ENCODE measurements at places on chromosomes 2 and 18.

GRCh38 chr2:217804338-217804737, 198.5 kb downstream of the TNS1 start:
- DNase-seq, result no peak

DNA sequence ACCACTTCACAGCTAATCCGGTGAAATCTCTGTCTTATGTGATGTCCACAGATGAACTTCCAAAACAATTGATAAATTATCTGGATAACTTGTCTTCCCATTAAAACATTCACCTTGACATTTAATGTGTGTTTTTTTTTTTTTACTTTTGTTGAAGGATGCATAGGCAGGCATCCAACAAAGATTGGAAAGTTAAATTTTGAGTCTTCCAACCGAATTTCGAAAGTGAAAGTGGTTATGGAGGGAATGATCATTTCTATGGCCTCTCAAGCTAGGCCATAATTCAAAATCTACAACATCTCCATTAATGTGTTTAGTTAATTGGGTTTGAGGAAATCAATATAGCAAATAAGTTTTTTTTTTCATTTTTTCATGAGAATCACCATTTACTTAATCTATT, 1495.5 kb upstream of the ACVR2A start:
- no peak for DNase-seq

GRCh38 chr18:68543344-68543743, 171.6 kb downstream of the TMX3 start:
- DNase-seq, result no peak

DNA sequence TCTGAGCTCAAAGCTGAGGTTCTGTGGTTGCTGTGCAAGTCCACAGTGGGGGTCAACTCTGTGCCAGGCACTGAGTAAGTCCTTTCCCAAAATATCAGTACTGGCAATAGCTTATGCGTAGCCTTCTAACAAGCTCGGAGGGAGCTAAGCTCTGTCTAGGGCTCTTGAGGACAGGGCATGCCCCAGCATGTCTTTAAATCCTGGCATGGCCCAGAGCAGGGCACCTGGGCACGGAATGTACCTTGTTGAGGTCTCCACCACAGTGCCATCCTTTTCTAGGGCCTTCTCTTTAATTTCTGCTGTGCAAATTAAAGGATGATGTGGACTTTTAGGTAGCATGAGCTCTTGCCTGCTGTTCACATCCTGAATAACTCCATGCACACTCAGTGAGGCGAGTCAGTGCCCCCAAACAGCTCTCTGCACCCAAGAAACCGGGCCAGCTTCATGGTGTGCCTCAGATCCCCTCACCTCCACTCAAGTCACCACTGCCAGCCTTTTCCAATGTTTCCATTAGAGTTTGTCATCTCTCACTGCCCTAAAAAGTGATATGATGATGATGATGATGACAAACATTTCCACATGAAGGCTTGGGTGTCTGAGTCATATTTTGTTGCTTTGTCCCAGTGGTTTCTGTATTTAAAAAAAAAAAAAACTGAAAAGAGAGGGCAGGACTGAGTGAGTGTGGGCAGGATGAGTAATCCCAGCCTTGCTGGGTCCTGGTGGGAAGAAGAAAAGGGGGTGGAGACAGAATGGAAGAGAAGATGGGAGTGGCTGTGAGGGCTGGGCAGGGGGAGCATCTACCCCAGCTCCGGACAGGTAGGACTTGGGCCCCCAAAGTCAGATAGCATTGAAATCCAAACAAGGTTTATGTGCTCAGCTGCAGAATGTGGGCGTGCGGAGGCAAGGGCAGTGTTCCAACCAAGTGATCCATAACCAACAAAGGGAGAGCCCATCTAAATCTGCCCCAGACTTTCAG, 78.9 kb downstream of the ZBTB7C start:
- no peak for DNase-seq

DNA sequence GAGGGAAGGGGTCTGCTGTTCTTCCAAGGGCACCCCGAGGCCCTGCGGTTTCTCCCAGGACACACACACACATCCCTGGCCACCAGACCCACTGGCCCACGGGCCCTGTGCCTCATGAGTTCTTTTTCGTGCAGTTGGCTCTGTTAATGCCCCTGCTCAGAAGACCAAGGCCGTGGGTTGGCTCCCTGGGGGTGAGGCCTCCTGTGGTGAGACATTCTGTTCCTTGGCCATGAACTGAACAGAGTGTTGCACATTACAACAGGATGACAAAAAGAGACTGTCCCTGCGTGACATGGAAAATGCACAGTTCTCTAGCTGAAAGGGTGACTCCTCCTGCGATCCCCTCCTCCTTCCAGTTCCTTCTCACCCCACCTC, 30.7 kb downstream of the SH2D6 start:
- DNase-seq, result no peak

DNA sequence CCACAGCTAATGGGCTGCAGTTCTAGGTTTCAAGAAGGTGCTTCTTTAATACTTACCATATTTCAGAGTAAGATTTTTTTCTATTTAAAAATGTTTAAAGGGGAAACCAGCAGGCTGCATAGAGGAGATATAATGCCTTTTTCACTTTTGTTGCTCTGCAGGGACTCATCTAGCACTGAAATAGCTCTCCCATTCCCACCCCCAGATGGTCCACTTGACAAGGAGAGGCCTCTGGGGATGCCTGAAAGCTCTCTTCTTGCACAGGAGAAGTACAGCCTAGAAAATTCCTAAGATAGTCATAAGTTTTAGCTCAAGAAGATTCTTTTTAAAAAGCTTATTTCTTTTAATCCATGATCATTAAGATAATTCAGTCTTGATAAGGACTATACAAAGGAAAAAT, 126.4 kb downstream of the CDH2 start:
- no peak for DNase-seq

DNA sequence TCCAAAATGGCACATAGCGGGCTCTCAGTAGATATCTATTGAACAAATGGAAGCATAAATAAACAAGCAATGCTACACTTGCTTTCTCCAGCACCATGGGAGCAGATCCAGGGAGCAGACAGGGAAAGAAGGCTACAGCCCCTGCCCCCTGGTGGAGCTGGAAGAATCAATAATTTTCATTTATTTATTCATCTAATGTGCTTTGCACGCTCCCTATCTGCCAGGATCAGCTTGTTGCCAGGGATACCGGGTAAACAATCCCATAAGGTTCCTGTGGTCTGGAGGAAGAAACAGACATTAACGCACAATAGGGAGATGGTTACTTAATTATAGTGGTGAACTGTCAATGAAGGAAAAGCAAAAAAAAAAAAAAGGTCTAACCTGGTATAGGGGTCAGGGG, 40.1 kb upstream of the CLASP1 start:
- no peak for DNase-seq

DNA sequence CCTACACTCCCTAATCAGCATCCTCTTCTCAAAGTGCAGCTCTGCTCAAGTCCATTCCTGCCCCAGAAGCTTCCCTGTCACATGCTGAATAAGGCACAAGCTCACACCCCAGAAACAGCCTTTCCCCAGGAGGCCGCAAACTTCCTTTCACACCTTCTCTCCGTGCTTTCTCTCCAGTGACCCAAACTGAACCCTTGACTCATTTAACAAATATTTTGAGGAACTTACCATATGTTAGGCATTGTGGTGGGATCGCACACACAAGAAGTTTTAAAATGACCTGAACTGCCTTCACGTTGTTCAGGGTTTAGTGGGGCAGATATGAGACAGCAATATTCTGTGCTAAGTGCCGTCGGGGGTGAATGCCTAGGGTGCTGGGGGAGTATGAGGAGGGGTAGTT, 161.3 kb downstream of the INSIG2 start:
- no peak for DNase-seq

- no peak for DNase-seq
Observed at GRCh38 chr18:61841706-61842105, 51.1 kb downstream of the RNF152 start.

DNA sequence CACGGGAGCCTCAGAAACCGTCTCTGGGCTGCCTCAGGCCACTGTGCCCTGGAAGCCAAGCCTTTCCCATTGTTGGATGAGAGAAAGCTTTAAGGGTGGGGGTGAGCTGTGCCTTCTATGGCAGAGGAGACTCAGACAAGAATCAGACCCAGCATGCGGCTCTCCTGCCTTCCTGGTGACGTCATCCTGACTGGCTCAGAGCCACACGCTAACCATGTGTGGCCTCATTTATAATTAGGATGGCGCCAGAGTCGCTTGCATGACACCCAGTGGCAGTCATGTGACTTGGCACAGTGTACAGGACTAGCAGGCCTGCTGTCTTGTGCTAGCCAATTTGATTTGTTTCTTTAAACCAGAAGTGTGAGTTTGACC, 99.1 kb downstream of the SH3BP4 start:
- DNase-seq, result no peak

DNA sequence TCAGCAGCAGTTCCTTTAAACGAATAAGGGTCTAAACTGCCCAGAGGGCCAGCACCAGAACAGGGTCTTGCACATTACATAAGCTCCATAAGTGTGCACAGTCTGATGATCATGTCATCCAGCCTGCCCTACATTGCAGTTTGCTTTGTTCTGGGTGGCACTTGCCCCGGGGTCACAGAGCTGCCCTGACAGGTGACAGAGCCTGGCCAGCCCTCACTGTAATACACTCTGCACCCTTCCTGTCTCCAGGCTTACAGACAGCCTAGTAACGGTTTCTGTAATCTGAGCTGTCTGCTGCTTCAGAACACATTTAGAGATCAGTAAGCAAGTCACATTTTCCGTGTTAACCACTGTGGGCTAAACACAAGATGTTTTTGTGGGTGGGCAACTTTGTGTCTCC, 213.3 kb downstream of the FAM210A start:
- no peak for DNase-seq

- no peak for DNase-seq
Observed at GRCh38 chr2:229520691-229521096, 193.7 kb downstream of the DNER start.

DNA sequence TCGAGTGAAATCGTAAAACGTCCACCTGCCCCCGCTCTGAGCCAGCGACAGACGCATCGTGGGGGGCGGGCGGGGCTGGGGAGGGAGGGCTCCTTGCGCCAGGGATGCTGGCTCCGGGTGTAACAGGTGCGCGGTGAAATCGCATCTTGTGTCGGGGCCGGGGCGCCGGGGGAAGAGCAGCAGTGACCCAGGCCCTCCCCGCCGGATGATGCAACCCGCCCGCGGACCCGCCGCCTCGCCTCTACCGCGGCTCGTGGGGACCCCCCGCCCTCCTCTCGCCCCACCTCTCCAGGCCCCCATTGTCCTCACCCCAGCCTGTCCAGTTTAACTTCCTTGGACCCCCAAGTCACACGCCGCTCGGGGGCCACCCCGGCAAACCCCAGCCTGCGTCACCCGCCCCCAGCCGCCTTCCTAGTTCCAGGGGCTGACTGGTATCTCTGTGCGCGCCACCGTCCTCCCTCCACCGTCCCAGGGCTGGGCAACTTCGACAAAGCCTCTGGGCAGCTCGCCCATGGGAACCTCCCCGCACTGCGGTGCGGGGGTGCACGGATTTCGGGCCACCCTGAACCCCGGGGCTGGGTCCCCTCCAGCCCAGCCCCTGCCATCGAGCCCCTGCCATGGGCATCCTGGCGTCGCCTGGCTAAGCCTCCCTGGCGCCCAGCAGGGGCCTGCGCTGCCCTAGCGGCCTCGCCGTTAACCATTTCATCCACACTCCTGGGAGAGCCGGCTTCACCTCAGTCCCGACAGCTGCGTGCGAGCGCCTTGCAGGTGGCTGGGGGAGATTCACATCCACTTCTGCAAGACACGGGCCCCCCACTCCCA, 799 bp upstream of the KIF1A start:
- no peak for DNase-seq

GRCh38 chr2:66553370-66553769, 118.4 kb downstream of the MEIS1 start:
- DNase-seq, result no peak

DNA sequence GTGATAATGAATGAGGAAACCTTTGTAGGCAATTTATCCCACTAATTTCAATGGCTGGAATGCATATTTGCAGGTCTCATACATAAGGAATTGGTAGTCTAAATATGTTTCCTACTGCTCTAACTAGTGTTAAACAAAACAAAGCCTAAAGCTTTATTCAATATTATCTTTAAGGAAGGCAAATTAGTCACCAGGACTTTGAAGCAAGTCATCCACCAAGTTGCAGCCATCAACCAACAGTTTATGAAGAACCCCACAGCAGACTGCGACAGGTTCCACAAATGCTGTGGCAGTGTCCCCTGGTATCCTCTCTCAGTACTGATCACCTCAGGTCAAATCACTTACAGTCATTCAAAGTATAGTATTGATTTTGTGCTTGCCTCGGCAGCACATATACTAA, 181.5 kb upstream of the ZFP36L2 start:
- no peak for DNase-seq

DNA sequence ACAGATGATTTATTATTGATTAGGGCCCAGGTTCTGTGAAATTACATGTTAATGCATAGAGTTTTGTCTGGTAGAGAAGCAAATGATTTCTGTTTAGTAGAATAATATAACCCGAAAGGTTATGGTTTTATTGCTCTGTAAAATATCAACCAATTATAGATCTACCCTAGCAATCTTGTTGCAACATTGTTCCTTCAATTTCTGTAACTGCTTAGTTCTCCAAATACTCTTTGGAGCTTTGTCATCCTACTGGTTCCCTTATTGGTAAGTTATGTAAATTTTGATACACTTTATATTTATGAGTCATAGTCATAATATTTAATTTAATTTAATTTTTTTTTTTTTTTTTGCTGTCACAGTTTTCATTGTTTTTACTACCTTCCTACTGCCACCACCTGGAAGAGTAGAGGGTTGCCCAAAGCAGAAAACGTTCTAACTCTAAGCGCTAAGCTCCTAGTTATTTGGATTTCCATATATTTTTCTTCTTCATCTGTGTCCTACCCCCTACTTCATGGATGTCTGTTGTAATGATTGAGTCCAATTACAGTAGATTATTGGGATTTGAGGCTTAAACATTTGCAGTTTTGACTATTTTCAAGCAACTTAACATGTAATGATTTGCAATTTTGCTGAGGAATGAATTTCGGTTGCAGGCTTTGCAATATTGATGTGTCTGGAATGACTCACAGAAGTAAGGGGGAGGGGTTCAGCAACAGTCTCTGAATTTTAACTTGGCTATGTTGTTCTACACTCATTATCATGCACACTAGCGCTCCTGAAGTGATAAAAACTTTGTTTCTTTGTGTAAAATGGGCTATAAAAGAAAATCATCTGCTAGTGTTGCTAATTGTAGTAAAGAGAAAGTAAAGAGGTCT, 51.1 kb downstream of the NABP1 start:
- no peak for DNase-seq

DNA sequence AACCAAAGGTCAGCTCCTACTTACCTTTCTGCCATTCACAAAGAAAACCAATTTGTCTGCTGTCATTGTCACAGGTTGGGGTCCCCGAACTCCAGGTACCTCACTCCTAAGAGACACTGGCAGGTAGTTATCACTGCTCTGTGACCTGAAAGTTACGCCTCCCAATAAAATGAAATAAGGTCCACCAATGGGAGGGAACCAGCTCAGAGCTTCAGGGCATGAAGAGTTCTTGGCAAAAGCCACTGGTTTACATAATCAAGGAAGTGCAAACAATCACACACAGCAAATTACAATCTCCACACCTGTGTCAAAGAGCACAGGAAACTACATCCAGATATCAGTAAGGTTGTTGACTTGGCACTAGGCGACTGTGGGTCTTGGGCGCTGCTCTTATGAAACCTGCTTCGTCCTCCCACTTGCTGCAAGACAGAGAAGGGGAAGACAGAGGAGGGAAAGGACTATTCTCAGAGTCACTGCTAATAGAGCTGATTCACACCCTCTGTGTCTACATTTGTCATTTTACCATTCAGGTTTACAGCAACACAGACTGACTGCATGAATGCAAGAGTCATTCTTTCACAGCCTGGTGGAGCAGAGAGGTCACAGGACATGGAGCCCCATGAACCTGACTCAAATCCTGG, at the start of gene XDH:
XDH (minus strand) TSS at position 142 of the 641 bp plus-strand sequence; CDS start at position 66, 76 bp downstream.
- no peak for DNase-seq
